ENCODE measurements at places on chromosomes 2 and 18.

DNA sequence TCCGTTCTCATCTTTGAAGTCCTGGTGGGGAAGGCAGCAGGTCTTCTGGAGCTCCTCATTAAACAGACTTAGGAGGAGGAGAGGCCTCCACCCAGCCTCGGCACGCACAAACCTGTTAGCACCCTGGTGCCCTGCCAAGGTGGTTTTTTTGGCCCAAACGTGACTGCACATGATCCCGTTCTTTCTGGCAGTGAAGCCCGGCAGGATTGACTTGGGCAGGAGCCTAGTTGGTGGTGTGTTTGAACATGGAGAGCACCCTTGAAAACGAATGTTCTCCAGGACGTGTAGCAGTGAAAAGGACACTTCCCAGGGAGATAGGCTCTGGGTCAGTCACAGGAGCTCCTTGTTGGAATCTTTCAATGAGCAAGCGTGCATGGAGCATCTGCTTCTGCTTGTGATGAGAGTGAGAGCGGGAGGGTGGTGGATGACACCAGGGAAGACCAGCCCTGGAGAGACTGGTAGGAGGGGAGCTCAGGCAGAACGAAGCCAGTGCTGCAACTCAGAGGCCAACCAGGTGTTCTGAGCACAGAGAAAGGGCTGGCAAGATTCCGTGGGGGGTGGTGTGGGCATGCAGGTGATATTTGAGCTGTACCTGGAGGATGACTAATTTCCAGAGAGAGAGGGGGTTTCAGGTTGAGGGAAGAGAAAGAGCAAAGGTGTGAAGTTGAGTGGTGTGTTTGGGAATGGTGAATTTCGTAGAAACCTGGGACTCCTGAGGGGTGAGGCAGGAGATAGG is 73.8 kb downstream of the TANC1 start:
- DNase-seq: no peak

DNA sequence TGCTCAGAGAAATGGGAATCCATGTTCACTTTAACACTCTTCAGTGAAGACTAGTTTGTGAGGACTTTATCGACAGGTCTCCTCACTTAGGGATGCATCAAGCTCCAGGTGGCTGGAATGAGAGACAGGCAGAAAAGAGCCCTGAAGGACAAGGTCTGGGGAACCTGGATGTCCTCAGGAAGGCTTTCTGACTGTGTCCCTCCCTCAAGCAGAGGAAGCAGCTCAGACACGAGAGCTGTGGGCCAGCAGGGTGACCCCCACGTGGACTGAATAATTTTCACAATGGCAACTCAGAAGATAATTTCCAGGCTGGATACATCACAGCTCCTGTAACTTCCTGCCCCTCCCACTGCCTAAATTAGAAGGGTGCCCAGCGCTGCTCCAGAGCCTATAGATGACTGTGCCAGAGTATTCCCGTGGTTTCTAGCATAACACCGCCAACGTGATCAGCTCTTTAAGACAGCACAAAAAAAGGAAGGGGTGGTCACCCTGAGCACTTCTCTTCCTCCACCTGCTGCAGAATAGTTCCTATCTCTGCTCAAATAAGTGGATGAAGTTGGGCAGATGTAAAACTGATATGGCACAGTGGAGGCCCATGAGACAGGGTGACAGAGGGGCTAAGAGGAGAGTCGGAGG is 25.7 kb upstream of the NCK2 start:
- no peak for DNase-seq

DNA sequence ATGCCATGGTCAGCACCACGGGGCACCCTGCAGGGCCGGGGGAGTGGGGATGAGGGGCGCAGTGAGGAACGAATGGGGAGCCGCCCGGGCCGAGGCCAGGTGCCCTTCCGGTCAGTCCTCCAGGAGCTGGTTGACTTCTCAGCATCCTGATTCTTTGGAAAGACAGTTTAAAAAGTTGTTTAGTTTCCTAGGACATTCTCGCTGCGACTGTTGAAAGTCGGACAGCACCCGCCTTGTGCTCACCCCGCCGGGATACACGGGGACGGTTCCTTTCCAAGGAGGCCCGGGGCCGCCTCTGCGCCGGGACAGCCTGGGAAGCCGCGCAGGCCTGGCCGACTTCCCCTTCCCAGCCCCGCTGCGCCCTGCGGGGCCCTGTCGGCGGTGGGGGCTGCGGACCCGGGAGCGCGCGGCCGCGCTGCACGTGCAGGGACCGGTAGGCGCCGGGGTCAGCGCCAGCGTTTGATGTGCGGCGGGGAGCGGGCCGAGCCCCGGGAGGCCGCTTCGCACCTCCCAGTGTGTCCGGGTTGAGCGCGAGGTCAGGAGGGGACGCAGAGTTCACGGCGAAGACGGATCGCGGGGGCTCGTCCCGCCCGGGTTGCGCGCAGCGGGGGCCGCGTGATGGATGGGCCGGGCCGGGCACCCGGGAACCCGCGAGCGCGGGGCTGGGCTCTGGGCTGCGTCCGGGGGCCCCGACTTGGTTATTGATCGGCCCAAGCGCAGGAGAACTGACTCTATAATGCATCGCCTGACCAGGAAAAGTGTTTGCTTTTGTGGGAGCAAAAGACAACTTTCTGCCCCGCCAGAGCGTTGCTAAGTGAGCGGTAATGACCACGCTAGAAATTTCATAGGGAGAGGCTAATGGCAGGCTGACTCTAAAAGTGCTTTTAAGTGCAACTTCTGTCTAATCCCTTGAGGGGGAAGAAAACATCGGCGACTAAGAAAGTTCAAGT is 28.0 kb upstream of the SMIM21 start:
- DNase-seq: no peak

DNA sequence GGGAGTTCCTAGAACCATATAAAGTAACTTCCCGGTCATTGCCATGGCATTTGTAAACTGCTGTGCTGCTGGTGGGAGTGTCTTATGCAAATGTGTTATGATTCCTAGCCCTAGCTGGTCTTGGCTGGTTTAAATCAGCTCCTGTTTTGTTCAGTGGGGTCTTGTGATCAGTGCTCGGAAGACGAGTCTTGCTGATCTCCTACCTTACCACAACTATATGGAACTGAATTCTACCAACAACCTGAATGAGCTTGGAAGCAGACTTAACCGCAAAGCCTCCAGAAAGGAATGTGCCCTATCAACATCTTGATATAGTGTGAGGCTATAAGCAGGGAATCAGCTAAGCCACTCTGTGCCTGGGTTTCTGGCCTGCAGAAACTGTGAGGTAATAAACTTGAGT is 33.5 kb downstream of the POLE4 start:
- peak; percentile 72 for DNase-seq

GRCh38 chr2:10550206-10551001 is 102.3 kb upstream of the ODC1 start:
- no peak for DNase-seq

- DNase-seq: no peak
Observed at GRCh38 chr2:141508806-141509595, 621.8 kb downstream of the LRP1B start.

DNA sequence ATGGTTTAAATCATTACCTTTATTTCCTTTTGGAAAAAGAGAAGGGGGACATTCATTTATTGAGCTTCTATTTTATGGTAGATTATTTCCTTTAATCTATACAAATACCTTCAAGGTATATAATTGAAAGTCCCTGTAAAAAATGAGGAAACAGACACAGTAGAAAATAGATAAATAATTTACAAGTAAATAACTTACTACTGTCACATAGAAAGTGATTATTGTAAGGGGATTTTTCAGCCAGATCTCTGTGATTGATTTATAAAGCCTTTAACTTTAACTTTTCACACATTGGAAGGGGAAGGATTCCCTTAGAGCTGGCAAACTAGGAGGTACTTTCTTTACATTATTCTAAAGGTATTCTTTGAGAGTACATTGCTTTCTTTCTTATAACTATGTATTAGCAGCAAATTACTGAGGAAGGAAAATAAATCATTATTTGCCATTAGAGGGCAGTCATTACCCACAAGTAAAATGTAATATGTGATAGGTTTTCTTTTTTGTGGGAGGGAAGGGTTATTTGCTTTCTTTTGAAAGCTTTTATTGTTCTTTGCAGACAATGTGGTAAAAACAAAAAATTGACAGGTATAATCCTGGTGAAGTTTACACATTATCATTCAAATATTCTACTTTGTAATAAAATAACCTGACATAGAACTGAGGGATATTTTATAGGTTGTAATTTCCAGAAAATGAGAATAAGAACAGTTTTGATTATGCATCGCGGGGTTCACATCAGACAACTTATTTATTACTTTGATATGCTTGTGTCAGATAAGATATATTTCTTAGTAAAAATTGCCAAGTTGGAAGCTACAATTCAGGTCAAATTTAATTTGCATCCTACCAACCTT is 24.8 kb upstream of the RPE start:
- peak; percentile 9 for DNase-seq

- no peak for DNase-seq
Observed at GRCh38 chr2:207775473-207775872, 5.8 kb upstream of the FZD5 start.

GRCh38 chr2:45124456-45124855 is 115.2 kb upstream of the SIX2 start:
- DNase-seq: no peak

DNA sequence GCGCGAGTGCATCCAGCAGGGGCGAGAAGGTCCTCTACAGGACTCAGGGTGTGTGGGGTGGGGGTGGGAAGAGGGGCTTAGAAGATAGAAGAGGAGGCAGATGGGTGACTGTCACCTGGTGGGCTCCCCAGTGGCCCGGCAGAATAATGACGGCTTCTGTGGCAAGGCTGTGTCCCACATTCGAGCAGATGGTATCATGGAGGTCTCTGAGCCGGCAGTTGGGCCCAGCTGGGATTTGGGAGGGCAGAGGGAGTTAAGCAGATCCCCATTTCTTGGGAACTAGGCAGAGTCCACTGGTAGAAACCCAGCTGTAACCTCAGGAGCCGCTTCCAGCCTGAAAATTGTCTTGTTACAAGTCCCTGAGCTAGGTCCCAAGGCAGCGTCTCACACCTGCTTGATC is 28.4 kb upstream of the DTNB start:
- DNase-seq: no peak

DNA sequence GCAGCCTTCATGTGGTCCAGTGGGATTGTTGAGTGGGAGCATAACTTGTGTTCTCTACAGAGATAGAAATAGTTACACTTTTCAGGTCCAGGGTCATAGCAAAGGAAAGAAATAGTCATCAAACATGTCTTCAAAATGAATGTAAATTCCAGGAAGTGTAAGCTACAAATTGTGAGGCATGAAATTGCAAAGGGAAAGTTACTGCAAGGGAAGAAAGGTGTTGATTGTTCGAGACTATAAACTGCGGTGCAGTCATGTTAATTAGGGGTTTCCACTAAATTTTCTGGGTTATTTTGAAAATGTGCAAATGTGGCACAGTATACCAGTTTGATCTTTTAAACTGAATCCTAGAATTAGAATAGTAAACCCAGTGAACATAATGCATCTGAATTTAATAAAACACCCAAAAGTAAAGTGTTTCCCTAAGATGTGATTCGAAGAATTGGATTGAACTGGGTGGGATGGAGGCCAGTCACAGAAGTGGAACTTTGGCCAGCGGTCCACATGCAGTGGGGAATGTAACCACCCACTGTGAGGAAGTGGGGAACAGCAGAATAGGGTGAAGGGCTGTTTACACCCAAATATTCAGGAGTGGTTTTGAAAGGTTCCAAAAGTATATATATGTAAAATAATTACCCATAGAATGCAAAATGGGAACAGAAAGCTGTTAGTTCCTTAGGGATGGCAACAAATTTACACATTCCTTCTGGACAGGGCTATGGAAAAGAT is 126.5 kb upstream of the CCDC68 start:
- DNase-seq: no peak

GRCh38 chr18:7809455-7809854 is 242.3 kb downstream of the PTPRM start:
- DNase-seq: no peak

DNA sequence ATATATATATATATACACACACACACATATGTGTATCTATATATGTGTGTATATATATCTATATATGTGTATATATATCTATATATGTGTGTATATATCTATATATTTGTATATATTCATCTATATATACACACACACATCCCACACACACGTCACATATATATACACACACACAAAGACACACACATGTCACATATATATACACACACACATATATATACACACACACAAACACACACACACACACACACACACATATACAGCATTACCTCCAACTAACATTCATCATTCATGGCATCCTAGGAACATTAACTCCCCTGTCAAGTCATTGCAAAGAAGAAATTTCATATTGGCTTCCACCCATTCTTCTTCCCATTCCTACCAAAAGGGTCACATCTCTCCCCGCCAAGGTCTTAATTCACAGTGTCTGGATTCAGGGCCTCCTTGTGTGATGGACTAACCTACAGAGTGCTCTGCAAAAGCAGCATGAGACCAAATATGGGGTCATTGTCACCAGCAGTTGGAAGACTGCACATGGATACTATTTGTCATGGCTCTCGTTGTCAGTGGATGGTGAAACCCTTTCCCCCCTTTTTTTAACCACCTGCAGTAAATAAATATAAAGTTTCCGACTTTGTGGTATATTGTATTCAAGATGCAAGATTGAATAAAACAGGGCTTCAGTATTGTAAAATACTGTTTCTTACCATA is 67.0 kb downstream of the IRS1 start:
- DNase-seq: no peak

All from HFF-Myc (cell line).